ENCODE measurements at places on chromosomes 12 and 14.

- no peak for DNase-seq
Measured at GRCh38 chr12:132711080-132711843, 620 bp downstream of the PGAM5 start.

DNA sequence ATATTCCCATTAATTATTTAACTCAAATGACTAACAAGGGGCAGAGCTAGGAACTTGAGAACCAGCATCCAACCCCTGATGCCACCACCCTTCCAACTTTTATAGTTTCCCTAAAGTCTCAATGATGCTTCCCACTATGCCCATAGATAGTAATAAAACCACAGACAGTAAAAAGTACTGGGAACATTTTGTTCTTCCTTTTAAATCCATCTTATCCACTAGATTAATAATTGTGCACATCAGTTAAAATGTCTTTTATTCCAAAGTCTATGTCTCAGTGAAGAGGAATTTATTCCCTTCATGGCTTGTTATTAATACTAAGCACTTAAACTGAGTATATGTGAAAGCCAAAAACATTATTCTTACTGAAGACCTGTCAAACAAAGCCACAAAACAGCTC, 45.8 kb downstream of the SINHCAF start:
- DNase-seq, result no peak

- DNase-seq, result no peak
Measured at GRCh38 chr12:113667676-113668356, 196.1 kb upstream of the LHX5 start.

DNA sequence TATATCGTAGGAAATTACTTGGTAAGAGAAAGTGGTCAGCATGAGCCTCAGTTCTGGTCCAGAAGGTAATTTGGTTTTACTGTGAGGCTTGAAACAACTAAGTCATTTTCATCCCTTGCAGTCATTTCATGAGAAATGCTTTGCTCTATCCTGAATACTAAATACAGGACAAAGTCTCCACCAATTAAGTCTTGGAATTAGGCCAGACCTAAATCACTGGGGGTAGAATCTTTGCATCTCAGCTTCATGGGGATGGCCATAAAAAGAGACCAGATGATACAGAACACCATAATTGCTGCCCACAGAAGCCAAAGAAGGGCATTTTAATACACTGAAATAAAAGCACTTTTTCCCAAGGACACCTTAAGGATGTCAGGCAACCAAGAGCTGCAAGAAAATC, 277.9 kb upstream of the DCN start:
- DNase-seq, result no peak

DNA sequence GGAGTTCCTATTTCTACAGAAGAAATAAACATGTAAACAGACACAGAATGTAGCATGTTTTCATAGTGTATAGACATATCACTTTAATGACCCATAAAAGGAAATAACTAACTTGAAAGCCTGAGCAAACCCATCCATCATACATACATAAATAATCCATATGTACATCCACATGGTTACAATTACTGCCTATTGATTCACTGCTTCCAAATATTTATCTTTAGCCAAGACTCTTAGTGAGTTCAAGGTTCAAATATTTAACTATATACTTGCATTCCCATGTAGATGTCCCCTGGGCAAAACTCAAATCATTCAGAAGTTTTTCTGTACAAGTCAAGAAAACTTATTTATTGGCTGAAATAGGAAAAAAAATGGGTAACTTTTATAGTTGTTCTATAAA, 95.4 kb downstream of the CCER1 start:
- DNase-seq, result no peak

- DNase-seq, result no peak
Measured at GRCh38 chr12:55703288-55703687, 4.4 kb downstream of the ITGA7 start.

GRCh38 chr12:119692997-119693396, 25.1 kb downstream of the PRKAB1 start:
- no peak for DNase-seq

DNA sequence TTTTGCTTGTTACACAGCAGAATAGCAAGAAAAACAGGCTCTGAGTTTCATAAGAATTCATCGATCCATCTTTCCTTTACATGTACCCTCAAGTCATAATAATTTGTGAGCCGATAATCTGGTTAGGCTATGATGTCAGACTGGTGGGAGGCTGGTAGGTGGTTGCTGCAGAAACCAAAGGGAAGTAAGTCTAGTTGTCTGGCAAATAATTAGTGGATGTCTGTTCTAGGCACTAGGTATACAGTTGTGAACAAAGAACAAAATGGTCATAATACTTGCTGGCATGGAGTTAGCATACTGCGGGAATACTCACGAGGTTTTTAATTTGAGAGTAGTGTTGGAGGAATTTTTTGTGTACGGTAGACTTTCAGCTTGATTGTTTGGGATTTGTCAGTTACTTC, 8.8 kb downstream of the SUSD6 start:
- DNase-seq, result no peak

DNA sequence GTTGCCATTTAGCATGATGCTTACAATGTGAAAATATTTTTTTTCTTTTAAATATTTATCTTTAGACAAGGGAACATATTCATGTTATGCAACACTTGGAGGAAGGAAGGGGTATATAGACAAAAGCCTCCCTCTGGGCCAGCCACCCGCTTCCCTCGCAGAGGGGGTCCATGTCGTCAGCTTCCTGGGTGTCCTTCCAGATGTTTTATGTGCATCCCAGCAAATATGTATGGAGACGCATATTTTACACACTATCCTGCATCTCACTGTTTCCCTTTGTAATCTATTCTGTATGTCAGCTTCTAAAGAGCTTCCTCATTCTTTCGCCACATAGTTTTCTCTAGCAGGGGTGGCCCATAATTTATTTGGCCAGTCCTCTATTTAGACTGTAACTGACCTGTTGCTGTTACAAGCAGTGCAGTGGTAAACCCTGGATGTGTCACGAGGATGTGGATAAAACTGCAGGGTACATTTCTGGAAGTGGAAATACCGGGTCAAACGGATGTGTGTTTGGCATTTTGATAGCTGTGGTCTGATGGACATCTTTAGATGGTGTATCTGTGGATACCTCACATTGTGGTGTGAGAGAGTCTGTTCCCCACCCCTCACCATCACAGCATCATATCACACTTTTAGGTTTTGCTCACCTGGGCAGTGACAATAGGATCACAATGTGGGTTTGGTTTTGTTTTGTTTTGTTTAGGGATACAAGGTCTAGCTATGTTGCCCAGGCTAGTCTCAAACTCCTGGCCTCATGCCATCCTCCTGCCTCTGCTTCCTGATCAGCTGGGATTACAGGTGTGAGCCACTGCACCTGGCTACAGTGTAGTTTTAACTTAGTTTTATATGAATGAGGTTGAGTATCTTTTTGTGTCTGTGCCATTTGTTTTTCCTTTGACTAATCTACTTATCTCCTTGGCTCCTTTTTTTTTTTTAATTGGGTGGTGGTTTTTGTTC, 31.6 kb downstream of the FAM222A start:
- DNase-seq, result no peak

- peak; percentile 11 for DNase-seq
Measured at GRCh38 chr12:132886529-132887477, 602 bp downstream of the CHFR start.

DNA sequence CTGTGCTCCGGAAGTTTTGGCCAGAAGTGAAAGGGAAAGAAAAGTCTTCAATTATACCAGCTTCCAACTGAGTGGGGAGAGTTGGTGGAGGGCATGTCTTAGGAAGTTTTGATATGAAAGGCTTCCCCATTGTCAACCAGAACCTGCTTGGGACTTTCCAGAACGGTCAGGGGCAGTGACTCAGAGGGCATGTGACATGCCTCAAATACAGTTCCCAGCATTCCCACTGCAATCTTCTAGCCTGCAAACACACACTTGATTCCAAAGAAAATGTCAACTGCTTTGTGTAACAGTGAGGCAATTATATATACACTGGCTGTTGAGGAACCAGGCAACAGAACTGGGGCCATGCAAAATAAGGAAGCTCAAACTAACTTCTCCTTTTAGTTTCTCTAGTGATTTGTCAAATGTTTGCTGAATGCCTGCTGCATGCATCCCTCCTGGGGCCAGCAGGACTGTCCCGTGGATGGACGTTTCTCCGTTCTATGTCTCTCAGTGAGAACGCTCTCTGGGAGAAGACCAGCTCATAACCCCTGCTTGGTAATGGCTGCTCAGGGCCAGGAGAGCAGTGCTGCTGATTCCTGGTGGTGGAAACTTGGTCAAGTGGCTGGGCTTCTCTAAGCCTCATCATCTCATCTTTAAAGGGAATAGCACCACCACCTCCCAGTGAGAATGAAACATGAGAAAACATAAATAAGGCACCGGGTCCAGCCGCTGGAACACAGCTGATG, 18.3 kb downstream of the SLC25A47 start:
- no peak for DNase-seq

DNA sequence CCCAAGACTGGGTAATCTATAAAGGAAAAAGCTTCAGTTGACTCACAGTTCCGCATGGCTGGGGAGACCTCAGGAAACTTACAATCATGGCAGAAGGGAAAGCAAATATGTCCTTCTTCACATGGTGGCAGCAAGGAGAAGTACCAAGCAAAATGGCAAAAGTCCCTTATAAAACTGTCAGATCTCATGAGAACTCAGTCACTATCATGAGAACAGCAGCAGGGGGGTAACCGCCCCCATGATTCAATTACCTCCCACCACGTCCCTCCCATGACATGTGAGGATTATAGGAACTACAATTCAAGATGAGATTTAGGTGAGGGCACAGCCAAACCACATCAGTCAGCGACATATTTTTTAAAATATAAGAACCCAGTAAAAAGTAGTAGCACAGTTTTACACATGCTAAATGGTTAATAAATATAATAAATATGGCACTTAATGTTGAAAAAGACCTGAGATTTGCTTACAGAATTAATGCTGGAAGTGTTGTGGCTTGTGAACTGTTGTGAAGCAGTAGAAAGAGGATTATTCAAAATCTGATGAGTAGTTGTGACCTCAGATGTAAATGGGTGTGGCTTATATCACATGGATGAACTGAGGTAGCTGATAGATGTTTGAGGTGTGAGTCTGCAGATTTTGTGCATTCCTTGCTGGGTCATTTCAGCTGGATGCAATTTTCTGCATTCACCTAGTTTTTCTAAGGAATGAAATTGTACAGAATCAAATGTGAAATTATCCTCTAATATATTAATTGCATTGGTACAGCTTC, 46.9 kb upstream of the CHPT1 start:
- no peak for DNase-seq

DNA sequence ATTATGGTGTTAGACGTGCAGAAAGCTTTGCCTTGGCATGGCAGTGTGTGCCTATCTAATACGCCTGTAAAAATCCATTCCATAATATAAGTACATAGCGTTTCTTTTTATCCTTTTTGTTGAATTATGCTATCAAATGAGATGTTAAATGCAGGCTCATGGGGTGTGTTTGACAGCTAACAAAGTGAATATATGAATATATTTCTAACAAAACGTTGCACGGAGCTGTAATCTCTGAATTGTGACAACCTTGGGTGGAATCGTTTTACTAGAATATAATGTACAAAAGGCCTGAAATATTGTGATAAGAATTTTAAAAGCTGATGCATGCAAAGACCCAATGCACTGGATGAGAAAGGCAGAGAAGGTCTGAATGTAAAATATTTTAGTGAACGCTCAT, 763.7 kb upstream of the TMEM132C start:
- no peak for DNase-seq
